Activated T-cell treated with anti-CD3 and anti-CD28 coated beads, Interleukin-2, amount 50 U/mL, for 72 hours (primary cell): ENCODE measurements at places on chromosomes 3 and 15. TPM values are rescaled to one million over a fixed set of nuclear protein-coding genes. Genes with fewer than 3 reads are reported as not detected.

The ITIH4 gene
- 24.5 TPM for total RNA-seq

The SEMA4B gene
- total RNA-seq, result 15.5 TPM

The NEK10 gene
- total RNA-seq, result 0.09 TPM

DNA sequence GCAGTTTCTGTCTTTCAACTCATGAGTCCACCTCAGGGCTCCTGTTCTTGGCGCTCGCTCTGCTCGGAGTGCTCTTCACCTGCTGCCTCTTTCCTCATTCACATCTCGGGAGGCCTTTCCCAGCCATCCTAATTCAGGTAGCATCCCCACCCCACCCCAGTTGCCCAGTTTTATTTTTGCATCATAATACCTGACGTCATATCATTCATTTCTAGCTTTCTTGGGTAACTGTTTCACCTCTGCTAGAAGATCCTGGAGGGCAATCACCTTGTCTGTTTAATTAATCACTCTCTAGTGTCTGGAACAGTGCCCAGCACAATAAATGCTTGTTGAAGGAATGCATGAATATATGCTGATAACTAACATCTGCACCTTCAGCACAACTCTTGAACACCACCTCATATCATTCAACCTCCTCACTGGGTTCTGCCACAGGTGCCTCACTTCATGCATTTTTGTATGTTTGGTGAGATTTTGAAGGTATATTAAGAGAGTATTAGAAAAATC, 7.6 kb downstream of the NUSAP1 start:
- H3K4me3 ChIP-seq, result no peak overlapping the region
- no peak overlapping the region for H3K27ac ChIP-seq
- peaks cover 26% of the 10 kb centered on the region for H3K36me3 ChIP-seq
- no peaks in the 10 kb centered on the region for H3K27me3 ChIP-seq
- peaks cover 33% of the 10 kb centered on the region for H3K4me1 ChIP-seq

GRCh38 chr3:122941228-122942206, 86.0 kb downstream of the SEMA5B start:
- H3K36me3 ChIP-seq, result no peaks in the 10 kb centered on the region
- H3K4me1 ChIP-seq, result no peaks in the 10 kb centered on the region
- H3K4me3 ChIP-seq, result no peak overlapping the region
- H3K27ac ChIP-seq, result no peak overlapping the region

DNA sequence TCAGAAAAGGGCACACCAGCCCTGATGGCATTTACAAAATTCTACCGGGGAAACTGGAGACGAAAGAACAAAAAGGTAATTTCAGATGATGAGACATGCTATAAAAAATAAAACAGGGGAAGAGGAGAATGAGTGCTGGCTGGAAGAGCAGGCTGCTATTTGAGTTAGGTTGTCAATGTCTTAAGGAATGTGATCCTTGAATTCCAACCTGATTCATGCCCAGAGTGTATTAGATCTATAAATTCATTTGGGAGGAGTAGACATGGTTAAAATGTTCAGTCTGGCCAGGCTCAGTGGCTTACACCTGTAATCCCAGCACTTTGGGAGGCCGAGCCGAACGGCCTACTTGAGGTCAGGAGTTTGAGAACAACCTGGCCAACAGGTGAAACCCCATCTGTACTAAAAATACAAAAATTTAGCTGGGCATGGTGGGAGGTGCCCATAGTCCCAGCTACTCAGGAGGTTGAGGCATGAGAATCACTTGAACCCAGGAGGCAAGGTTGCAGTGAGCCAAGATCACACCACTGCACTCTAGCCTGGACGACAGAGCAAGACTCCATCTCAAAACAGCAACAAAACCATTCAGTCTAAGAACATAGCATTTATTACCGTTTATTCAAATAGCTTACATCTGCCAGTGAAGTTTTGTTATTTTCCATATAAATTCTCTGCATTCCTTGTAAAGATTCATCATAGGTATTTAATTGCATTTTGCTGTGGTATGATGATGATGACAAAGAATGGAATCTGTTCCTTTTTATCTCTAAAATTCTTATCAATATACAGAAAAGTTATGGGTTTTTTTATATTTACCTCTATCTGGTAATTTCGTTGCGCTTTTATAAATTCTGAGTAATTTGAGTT, 126.7 kb upstream of the NR2E3 start:
- no peak for DNase-seq
- no peak overlapping the region for H3K4me3 ChIP-seq
- H3K27me3 ChIP-seq, result peaks cover 39% of the 10 kb centered on the region
- no peaks in the 10 kb centered on the region for H3K36me3 ChIP-seq

DNA sequence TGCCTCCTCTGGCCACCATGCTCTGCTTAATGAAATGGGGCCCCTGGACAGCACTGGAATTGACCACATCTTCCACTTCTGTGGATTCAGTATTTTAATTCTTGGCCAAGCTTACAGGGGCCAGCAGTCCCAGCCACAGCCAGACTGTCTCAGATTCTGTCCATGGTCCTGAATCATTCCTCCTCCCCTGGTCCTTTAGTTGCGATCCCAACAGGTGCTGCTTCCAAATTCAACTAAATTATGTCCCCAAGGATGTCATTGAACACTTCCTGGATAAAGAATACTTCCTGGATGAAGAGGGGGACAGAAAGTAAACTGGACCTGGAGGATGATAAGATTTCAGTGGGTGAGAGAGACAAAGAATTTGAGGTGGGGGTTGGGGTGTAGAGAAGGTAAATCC, 111.1 kb upstream of the FOXB1 start:
- H3K4me3 ChIP-seq, result no peak overlapping the region
- H3K36me3 ChIP-seq, result no peaks in the 10 kb centered on the region
- no peaks in the 10 kb centered on the region for H3K4me1 ChIP-seq
- H3K27me3 ChIP-seq, result peaks cover 5% of the 10 kb centered on the region

- no peak overlapping the region for H3K4me3 ChIP-seq
- no peak overlapping the region for H3K27ac ChIP-seq
- H3K27me3 ChIP-seq, result peaks cover 17% of the 10 kb centered on the region
- no peaks in the 10 kb centered on the region for H3K36me3 ChIP-seq
- DNase-seq, result no peak
- H3K4me1 ChIP-seq, result peaks cover 13% of the 10 kb centered on the region
Measured at GRCh38 chr3:187963677-187964385, 190.1 kb upstream of the LPP start.
